ENCODE measurements at places on chromosomes 5 and 9.
A peak's percentile ranks its signal among the peaks of the same experiment; 100 is the strongest.

- no peak for DNase-seq
Observed at GRCh38 chr9:79279356-79279755, 292.4 kb upstream of the TLE4 start.

DNA sequence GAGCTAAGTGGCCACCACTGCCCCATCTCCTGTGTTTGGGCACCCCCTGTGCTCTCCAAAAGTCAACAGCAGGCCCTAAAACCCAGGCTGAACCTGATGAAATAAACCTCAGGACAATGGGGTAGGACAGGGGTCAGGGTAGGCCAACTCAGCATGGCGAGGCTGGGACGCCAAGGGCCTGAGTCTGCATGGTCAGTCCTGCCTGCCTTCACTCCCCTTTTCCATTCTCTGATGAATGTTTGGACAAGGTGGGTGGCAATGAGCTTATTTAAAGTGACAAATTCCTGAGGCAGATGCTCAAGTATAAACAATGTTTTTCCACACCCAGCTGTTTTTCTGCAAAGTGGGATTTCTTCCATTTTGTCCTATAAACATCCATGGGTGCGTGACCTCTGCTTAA is 47.2 kb upstream of the CXCL14 start:
- no peak for DNase-seq

GRCh38 chr9:130665431-130666392 is 1.3 kb downstream of the PRDM12 start:
- DNase-seq = peak; percentile 7

GRCh38 chr9:107491081-107492053 is 1.8 kb upstream of the KLF4 start:
- no peak for DNase-seq

DNA sequence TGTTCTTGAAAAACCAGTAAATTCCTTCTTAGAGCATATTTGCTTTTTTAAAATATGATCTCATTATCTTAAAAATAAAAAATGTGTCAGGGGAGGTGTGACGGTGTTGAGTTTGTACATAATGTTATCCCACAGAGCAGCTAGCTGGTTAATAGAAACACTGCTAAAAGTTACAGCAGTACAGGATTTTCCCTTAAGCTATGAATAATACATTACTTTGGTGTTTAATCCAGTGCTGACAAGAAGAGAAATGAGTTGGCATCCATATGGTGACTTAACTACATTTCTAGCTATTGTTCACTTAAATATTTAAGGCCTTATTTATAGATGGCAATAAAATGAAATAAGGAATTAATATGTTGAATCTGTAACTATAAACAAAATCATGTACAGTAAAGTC is 883.1 kb downstream of the CDH18 start:
- no peak for DNase-seq

GRCh38 chr5:155529362-155529761 is 515.8 kb downstream of the KIF4B start:
- no peak for DNase-seq

DNA sequence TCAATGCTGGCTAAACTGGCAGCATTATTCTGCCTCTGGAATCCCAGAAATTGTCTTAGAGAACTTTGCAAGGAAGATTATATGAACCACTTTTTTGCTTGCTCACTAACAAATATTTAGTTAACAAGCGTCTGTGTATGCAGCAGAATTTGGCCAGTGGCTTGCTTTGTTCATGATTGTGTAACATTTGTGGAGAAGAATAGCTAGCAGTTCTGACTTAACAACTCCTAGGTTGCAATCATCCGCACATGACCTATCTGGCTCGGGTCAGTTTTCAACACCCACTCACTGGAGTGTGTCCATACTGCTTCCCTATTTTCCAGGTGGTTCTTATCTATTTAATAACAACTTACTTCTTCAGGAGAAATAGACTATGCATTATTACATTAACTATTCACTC is 98.5 kb downstream of the SNX18 start:
- DNase-seq = no peak

- DNase-seq = no peak
Observed at GRCh38 chr5:82854956-82855355, 222.2 kb downstream of the TMEM167A start.

DNA sequence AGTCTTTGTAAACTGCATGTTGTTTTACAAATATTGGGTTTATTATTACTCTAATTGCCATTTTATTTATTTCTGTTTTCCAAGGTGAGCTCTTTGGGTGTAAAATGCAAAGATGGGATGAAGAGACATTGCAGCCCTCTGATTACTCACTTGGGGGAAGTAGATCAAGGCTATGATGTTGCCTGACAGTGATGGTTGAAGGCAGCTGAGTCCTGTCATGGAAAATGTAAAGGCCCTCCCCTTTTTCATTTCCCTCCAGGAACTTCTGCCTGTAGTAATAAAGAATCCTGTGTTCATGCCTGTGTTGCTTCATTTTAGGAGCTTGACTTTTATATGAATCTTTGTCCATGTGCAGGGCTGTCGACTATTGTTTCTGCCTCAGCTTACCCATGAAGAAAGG is 605.4 kb upstream of the CLINT1 start:
- DNase-seq = no peak

DNA sequence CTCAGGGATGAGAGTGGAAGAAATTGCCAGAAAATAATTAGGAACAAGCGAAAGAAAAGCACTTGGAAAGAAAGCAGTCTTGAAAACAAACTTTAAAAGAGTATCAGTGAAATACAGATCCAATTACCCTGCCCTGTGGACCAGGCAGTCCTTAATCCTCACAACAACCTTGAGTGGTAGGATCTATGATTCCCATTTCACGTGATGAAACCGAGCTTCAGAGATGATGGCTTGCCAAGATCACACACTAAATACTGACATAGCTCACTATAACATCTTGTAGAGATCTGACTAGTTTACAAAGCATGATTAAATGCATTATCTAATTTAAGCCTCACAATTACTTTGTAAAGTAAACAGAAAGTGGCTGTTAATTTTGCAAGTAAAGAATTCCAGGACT is 55.5 kb upstream of the ABCA1 start:
- no peak for DNase-seq

DNA sequence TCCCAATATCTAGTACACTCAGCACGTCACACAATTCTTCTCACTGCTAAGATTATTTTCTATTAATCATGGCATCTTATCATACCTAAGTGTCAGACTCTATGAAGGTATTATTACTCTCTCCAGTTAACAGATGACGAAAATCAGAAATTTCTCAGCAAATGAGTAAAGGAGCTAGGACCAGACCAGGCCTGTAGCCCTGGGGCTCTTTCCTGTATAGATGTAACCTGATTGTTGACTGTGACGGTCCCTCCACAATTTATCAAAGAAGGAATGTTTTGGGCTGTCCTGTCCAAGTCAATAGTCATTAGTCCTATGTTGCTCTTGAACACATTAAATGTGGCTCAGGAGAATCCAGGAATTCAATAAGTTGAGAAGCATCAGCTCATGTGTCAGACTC is 106.2 kb downstream of the ST8SIA4 start:
- no peak for DNase-seq

DNA sequence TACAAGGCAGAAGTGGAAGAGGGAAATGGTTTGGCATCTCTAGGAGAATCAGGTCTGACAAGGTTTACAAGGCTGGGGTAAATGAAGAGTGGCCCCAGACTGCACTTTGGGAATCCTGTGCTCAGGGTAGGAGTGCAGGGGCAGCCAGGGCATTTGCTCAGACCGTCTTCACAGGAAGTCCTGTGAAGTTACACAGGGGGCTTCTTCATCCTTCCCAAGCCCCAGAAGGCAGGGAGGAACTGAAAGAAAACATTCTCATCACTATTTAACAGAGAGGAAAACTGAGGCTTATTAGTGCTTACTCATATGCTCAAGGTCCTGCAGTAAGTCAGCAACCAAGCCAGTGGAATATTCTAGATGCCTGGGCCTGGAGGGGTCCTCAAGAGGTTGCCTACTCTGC is 80.7 kb downstream of the NRG2 start:
- no peak for DNase-seq

GRCh38 chr9:124436320-124436719 is 13.9 kb upstream of the ADGRD2 start:
- no peak for DNase-seq

DNA sequence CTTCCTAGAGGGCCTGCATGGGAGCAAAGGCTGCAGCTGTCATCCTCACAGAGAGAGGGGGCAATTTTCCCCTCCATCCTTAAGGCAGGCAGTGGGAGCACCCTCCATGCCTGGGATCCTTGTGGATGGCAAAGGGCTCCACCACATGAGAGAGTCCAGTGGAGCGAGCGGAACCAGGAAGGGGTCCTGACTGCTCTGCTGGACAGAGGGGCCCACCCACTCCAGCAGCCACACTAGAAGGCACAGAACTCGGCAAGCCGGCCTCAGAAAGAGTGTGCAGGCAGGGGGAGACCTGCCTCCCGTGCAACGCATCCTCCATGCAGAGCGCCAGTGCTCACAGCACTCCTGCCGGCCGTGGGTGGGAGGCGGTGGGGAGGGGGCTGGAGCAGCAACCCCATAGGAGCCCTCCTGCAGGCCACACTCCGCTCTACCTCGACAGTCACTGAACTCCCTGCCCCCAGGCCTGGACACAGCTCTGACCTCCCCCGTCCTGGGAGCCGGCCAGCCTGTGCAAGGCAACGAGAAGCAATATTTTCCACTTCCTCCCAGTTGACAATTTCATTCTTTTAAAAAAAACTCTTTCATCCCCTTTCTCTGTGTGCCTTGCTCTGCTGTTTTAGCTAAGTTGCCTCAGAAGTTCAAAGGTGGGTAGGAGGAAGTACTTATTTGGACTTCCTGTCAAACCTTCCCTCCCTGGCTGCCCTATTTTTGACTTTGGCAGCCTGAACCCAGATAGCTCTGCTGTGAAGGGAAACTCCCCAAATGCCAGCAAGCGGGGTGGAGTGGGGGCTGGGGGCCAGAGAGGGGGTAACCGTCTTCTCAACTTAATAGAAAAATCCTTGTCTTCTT is 5.3 kb upstream of the LCP2 start:
- no peak for DNase-seq

GRCh38 chr9:109990541-109990940 is 210.5 kb downstream of the PALM2AKAP2 start:
- no peak for DNase-seq

DNA sequence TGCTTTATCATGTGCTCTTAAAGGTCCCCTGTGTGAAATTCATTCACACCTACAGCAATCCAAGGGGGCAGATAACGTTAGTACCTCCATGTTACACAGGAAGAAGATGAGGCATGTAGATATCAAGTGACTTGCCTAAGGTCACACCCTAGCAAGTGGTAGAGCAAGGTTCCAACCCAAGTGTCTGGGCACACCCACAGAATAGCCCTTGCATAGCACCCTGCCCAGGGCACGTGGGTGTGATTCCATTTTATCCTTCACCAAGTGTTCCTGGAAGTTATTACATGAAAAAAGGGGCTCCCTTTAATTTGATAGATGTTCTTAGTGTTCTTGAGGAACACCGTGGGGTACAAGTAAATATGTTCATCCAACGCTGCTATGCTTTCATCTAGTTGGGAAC is 4.9 kb downstream of the TMEM171 start:
- no peak for DNase-seq

DNA sequence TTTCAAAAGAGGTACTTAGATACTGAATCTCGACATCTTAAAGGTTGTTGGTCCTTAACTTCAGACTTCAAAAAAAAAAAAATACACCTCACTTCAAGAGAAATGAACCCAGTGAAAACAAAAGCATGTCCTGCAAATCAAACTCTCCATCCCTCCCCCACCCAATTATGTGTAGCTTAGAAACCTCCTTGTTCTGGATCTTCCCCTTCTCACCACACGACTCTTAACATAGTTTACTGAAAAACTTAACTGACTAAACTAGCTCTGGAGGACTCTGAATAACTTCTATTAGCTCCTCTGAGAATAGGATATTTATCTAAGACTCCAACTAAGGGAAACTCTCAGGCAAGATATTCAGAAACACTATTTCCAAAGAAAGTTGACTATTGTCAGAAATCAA is 48.7 kb upstream of the HK3 start:
- no peak for DNase-seq

DNA sequence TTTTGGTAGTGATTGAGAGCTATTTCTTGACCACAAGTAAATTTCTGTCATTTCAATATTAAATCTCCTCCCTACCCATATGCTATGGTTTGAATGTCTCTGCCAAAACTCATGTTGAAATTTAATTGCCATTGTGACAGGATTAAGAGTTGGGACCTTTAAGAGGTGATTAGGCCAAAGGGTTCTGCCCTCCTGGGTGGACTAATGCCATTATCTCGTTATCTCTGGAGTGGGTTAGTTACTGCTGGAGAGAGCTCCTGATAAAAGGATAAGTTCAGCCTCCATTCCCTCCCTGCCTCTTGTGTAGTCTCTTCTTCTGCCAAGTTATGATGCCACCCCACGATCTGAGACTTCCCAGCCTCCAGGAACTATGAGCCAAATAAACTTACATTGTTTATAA is 3.6 kb upstream of the DRD1 start:
- no peak for DNase-seq

- no peak for DNase-seq
Observed at GRCh38 chr9:137978262-137978714, 100.7 kb downstream of the CACNA1B start.

DNA sequence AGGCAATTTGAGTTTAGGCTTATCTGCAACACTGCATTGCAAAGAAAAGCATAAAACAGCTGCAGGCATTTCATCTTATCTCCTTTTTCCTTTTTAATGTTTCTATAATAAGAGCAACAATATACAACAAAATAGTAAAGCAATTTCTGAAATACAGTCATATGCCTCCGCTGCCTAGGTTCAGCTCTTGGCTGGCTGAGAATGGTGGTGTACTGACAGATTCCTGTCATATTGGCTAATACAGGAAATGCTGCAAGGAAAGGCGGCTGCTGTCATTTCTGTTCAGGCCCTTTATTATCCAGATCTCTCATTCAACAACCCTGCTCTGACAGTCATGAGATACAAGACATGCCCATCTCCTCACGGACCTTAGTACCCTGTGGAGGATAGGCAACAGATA is 677.0 kb downstream of the TAF11L14 start:
- DNase-seq = no peak

- DNase-seq = no peak
Observed at GRCh38 chr9:131867611-131868192, 127.8 kb upstream of the RAPGEF1 start.

GRCh38 chr5:174827558-174827957 is 103.2 kb downstream of the MSX2 start:
- DNase-seq = no peak

DNA sequence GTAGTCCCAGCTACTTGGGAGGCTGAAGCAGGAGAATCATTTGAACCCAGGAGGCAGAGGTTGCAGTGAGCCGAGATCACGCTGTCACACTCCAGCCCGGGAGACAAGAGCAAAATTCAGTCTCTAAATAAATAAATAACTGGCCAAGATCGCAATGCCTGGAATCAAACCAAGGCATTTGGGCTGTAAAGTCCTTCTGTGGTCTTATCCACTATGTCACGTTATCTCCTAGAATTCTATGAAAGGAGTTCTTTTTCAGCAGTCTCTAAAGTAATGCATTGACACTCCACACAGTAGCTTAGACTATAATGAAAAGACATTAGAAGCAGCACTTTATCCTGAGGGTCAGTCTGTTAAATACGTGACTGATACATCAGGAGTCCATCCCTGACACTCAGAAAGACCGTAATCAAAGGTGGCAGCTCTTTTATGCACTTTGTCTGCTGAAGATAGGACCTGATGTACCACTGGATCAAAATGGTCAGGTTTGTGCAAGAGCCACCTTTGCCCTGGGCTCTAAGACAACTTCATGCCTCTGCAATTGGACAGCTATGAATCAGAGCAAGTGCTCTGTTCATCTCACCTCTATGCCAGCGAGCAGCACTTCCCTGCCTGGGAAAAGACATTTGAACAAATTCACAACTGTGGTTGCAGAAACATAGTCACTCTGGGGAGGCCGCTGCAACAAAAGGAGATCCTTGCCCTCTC is 31.7 kb upstream of the GNA14 start:
- no peak for DNase-seq

GRCh38 chr9:128191406-128192046 is at the start of gene CIZ1:
Gene CIZ1, minus strand, starts transcription at chr9:128191572. Its CDS starts 715 bp downstream, at chr9:128190857.
- DNase-seq = peak; percentile 43

All from HAP-1 (cell line).